ENCODE measurements at places on chromosomes 3 and 15. TPM values are rescaled to one million over a fixed set of nuclear protein-coding genes. Genes with fewer than 3 reads are reported as not detected.

- peak overlapping the region; percentile 81 for H3K27ac ChIP-seq
- H3K4me1 ChIP-seq: peaks cover 50% of the 10 kb centered on the region
- no peak for DNase-seq
- H3K27me3 ChIP-seq: no peaks in the 10 kb centered on the region
These were observed 103.1 kb downstream of the LINGO1 start for GRCh38 chr15:77529394-77530159.

- no peak for DNase-seq
- H3K27me3 ChIP-seq: no peaks in the 10 kb centered on the region
- no peak overlapping the region for H3K4me3 ChIP-seq
- no peaks in the 10 kb centered on the region for H3K4me1 ChIP-seq
These were observed 5.4 kb downstream of the PGPEP1L start for GRCh38 chr15:99002226-99002625.

DNA sequence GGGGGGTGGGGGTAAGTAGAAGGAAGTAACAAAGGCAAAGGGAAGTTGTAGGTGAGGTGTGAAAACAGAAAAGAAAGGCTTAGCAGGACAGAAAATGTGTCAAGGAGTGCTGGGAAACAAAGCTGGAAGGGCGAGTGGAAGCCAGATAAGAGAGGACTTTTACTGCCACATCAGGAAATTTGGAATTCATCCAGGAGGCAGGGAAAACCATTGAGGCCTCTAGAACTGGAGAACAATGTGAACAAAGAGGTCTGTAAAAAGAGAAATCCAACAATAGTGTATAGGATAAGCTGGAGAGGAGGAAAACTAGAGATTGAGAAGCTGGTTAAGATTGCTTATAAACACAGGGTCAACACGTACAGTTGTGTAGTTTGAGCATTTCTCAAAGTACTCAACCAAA is 116.6 kb downstream of the NTRK3 start:
- no peaks in the 10 kb centered on the region for H3K4me1 ChIP-seq
- no peaks in the 10 kb centered on the region for H3K36me3 ChIP-seq
- DNase-seq: no peak
- H3K4me3 ChIP-seq: no peak overlapping the region

CD86 gene
- not detected for total RNA-seq

P4HTM gene
- 25.5 TPM for total RNA-seq

- no peaks in the 10 kb centered on the region for H3K36me3 ChIP-seq
- H3K4me3 ChIP-seq: no peak overlapping the region
- no peak overlapping the region for H3K27ac ChIP-seq
- H3K27me3 ChIP-seq: no peaks in the 10 kb centered on the region
- DNase-seq: peak; percentile 13
These were observed 48.1 kb downstream of the ADAMTS7 start for GRCh38 chr15:78762985-78763795.

DNA sequence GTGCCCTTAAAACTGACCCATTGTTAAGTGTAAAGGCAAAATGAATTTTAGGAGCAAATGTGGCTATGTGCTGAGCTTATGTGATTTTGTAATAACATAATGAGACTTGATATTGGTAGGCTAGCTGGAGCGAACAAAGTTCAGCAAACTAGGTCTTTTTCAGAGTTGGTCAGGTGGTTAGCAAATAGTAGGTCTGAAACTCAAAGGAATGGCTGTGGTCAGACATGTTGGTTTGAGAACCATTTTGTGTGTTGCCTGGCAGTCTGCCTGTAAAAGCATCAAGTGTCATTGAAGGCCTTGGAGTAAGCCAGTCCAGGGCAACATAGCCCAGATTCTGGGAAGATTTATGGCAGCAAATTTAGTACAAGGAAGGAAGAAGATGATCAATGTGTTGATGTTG is 16.4 kb downstream of the FBXO22 start:
- peaks cover 5% of the 10 kb centered on the region for H3K4me1 ChIP-seq
- no peak overlapping the region for H3K4me3 ChIP-seq
- peaks cover 2% of the 10 kb centered on the region for H3K36me3 ChIP-seq

DNA sequence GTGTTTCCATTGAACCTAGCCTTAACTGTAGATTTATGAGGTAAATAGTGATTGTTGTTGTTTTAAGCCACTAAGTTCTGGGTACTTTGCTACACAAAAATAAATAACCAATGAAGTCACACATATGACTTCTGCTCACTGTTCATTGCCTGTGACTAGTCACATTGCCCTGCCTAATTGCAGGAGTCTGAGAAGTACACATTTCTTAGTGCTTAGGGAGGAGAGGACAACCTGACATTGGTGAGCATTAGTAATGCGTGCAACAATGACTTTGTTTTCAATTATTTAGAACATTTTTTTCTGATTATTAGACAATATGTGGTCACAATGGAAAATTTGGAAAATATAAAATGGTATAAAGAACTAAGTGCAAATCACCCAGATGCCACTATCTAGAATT is 133.2 kb upstream of the DAZL start:
- H3K4me1 ChIP-seq: no peaks in the 10 kb centered on the region
- H3K27me3 ChIP-seq: no peaks in the 10 kb centered on the region
- no peak overlapping the region for H3K27ac ChIP-seq

GRCh38 chr3:53589201-53589600 is 94.8 kb downstream of the CACNA1D start:
- no peak overlapping the region for H3K27ac ChIP-seq
- H3K36me3 ChIP-seq: no peaks in the 10 kb centered on the region
- no peak overlapping the region for H3K4me3 ChIP-seq
- no peaks in the 10 kb centered on the region for H3K4me1 ChIP-seq
- DNase-seq: no peak

ATP13A5 gene
- total RNA-seq: not detected

DNA sequence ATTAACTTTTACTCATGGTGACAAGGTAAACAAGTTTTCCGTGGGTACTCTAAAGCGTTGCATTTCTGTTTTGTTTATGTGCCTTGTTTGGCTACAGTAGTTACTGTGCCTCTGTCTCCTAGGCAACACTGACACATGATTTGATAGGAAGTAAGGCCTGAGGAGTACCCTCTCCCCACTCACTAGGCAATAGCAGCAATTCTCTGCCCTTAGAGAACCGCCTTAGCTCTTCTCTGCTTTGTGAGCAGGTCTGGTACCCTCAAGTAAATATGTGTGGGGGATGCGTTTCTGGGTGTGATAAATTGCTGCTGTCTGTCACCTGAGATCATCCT is at the start of gene IL5RA:
Gene IL5RA, minus strand, starts transcription at position 76 of the 332 bp plus-strand sequence. CDS start 5,390 bp downstream, outside the sequence.
- H3K4me3 ChIP-seq: no peak within 1 kb of the TSS
- no peaks in the 10 kb centered on the region for H3K27me3 ChIP-seq
- DNase-seq: no peak
- no peaks in the 10 kb centered on the region for H3K36me3 ChIP-seq
- peak within 1 kb of the TSS; percentile 53 for H3K27ac ChIP-seq

- no peaks in the 10 kb centered on the region for H3K27me3 ChIP-seq
- no peaks in the 10 kb centered on the region for H3K4me1 ChIP-seq
- no peak overlapping the region for H3K4me3 ChIP-seq
- DNase-seq: no peak
These were observed 75.2 kb downstream of the APBA2 start for GRCh38 chr15:28960979-28961378.

- no peaks in the 10 kb centered on the region for H3K36me3 ChIP-seq
- no peaks in the 10 kb centered on the region for H3K27me3 ChIP-seq
- no peak for DNase-seq
- H3K4me1 ChIP-seq: no peaks in the 10 kb centered on the region
These were observed 166.6 kb downstream of the MCTP2 start for GRCh38 chr15:94398001-94398400.

DNA sequence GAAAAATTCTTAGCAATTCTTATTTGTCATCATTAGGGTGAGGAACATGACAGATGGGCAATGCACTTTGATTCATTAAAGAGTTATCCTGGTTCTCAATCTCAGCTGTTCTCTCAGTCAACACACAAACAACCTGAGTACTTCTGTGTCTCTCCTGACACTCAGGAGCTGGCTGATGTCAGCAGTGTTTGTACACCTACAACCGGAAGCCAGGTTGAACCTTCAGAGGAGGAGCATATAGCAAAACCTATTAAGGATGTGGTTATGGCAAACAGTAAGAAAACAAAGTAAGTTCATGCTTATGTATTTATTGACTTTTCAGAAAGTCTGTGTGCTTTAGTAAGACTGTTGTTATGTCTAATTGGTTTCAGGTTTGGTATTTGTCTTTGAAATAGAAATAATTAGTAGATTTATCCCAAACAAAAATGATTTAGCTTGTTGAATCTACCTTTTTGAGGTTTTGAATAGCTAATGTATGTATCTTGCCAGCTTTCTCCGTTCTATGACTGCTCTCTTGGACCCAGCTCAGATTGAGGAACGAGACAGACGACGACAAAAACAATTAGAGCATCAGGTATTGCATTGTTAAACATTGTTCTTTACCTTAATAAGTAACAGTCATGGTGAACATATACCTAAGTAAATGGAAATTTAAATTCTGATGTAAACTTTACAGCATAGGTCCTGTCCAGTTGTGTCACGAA is 36.6 kb downstream of the CCDC66 start:
- no peaks in the 10 kb centered on the region for H3K36me3 ChIP-seq
- H3K4me1 ChIP-seq: no peaks in the 10 kb centered on the region
- H3K27me3 ChIP-seq: no peaks in the 10 kb centered on the region

DNA sequence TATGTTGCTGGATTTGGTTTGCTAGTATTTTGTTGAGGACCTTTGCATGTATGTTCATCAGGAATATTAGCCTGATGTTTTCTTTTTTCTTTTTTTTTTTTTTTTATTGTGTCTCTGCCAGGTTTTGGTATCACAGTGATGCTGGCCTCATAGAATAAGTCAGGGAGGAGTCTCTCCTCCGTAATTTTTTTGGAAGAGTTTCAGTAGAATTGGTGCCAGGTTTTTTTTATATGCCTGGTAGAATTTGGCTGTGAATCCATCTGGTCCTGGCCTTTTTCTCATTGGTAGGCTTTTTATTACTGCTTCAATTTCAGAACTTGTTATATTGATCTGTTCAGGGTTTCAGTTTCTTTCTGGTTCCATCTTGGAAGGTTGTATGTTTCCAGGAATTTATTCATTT is 165.8 kb downstream of the VPS8 start:
- DNase-seq: no peak
- H3K36me3 ChIP-seq: no peaks in the 10 kb centered on the region
- H3K4me1 ChIP-seq: no peaks in the 10 kb centered on the region
- H3K27ac ChIP-seq: no peak overlapping the region
- no peak overlapping the region for H3K4me3 ChIP-seq

GPD1L gene
- 8.8 TPM for total RNA-seq

GRCh38 chr3:132800958-132801357 is 78.7 kb upstream of the NPHP3 start:
- H3K36me3 ChIP-seq: no peaks in the 10 kb centered on the region
- no peaks in the 10 kb centered on the region for H3K27me3 ChIP-seq
- 0 out of 2 replicates have a peak, but pooled peaks cover 11% of the 10 kb centered on the region for H3K4me1 ChIP-seq
- no peak overlapping the region for H3K27ac ChIP-seq
- no peak overlapping the region for H3K4me3 ChIP-seq

TAGLN3 gene
- total RNA-seq: not detected

- H3K36me3 ChIP-seq: no peaks in the 10 kb centered on the region
- no peaks in the 10 kb centered on the region for H3K4me1 ChIP-seq
- H3K27ac ChIP-seq: no peak overlapping the region
- no peak overlapping the region for H3K4me3 ChIP-seq
- no peak for DNase-seq
These were observed 93.6 kb upstream of the OSTN start for GRCh38 chr3:191105418-191105817.

DNA sequence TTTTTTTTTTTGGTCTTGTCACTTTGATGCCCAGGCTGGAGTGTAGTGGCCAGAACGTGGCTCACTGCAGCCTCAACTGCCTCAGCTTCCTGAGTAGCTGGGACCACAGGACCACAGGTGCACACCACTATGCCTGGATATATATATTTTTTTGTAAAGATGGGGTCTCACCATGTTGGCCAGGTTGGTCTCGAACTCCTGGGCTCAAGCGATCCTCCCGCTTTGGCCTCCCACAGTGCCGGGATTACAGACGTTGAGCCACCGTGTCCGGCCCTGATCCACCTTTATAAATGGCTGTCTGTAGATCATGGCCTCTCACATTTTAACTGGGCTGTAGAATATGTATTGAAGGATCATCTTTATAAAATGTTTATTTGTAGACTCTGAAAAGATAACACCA is 1.9 kb upstream of the EIF3J start:
- H3K36me3 ChIP-seq: no peaks in the 10 kb centered on the region
- H3K4me3 ChIP-seq: peak overlapping the region; percentile 82
- H3K27ac ChIP-seq: peak overlapping the region; percentile 90
- no peaks in the 10 kb centered on the region for H3K27me3 ChIP-seq
- H3K4me1 ChIP-seq: peaks cover 4% of the 10 kb centered on the region

DNA sequence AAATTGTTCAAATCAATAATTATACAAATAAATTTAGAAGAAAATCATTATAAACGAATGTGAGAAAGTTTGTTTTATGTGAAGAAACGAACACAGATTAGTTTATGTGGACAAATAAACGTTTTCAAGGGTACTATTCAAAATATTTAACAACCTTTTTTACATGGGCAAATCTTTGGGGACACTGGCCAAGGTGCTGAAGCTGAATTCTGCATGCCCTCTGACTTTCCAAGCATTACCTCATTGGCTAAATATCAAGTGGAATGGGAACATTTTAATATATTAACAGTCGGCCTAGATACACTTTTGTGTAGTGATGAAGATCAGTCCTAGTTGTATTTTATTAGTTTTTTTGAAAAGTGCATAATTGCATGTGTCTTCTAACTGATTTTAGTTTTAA is 636.4 kb upstream of the DPPA4 start:
- no peaks in the 10 kb centered on the region for H3K36me3 ChIP-seq
- H3K27me3 ChIP-seq: no peaks in the 10 kb centered on the region
- H3K4me3 ChIP-seq: no peak overlapping the region
- H3K4me1 ChIP-seq: no peaks in the 10 kb centered on the region

DNA sequence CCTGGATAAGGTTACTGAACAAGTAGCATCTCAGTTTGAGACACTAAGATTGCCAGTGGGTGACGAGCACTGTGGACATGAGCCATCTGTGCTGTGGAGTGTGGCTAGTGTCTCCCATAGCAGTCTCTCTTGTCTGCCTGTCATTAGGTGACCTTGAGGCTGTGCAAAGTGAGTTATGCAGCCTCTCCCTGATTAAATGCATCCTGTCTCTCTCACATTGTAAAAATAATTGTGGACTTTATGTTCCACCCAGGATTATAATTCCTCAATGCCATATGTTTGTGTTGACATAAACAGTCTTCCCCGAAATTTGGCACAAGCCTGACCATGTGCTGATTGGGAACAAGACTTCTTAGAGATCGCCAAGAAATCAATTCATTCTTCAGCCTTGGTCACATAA is 168.9 kb downstream of the MYRIP start:
- no peaks in the 10 kb centered on the region for H3K27me3 ChIP-seq
- no peak overlapping the region for H3K4me3 ChIP-seq
- no peak overlapping the region for H3K27ac ChIP-seq
- H3K36me3 ChIP-seq: no peaks in the 10 kb centered on the region

GRCh38 chr3:153138276-153139210 is 23.5 kb upstream of the RAP2B start:
- peak overlapping the region; percentile 91 for H3K27ac ChIP-seq
- no peak overlapping the region for H3K4me3 ChIP-seq

TM4SF18 gene
- not detected for total RNA-seq

ADAMTS7 gene
- total RNA-seq: 2.0 TPM

All from Caco-2 (cell line).